ENCODE measurements at places on chromosomes 16 and 17. TPM values are rescaled to one million over a fixed set of nuclear protein-coding genes. Genes with fewer than 3 reads are reported as not detected.

SCN4A gene
- polyA plus RNA-seq = 0.33 TPM

DNA sequence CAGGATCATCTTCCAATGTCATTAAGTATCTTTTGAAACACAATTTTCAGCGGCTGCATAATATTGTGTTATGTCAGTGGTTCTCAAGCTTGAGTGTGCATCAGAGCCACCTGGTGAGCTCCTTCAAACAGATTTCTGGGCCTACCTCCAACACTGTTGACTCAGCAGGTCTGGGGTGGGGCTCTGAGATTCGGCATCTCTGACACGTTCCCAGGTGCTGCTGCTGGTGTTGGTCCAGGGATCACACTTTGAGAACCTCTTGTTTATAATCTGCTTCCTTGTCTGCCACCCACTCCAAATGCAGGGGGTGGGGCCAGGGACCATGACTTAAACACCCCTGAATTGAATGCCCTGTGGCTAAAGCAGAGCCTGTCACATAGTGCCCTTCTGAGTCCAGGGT, 73.8 kb upstream of the HNF1B start:
- DNase-seq = no peak

DNA sequence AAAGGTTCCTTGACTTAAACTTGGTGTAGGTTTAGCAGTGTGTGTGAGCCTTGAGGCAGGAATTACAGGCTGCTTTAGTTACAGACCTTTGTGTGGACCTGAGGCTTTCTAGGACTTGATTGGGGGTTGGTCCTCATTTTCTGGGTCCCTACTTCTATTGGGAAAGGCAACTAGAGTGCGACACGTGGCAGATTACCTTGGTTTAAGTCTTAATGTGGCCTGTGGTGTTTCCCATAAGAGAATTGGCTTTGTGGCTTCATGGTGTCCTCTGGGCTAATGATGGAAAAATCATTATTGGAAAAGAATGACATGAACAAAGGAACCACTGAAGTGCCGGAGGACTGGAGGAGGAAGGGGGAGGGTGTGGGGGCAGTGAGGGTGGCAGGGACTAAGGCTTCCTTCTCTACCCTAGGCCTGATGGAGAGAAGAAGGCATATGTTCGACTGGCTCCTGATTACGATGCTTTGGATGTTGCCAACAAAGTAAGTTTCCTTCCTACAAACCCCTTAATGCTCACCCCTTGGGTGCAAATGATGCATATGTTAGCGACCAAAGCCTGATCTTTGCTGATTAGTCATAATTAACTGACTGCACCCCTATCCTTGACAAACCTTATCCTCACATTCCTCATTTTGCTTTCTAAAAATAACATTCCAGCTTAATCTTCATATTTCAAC, 2.7 kb downstream of the TLCD1 start:
- no peak for DNase-seq

MILR1 gene
- polyA plus RNA-seq = 3.3 TPM

DNA sequence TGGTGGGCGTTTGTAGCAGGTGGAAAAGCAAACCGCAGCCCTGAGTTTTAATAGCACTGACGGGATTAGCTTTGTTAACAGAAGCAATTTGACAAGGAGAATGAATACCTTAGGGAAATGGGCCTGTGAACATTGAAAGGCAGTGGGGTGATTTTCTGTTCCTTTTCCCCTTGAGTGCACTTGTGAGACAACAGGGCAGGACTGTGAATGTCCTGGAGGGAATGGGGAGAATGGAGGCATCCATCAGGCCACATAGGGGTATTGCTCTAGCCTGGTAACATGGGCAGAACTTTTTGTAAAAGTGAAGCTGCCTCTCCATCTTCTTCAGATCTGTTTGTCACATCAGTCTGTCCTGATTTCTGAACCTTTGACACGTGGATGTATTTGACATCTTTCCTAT, 26.2 kb downstream of the USP43 start:
- no peak for DNase-seq

GRCh38 chr17:7313088-7313889, 1.9 kb downstream of the GPS2 start:
- DNase-seq = no peak

- no peak for DNase-seq
These were observed 25.9 kb upstream of the SPATA32 start for GRCh38 chr17:45287526-45288500.

DNA sequence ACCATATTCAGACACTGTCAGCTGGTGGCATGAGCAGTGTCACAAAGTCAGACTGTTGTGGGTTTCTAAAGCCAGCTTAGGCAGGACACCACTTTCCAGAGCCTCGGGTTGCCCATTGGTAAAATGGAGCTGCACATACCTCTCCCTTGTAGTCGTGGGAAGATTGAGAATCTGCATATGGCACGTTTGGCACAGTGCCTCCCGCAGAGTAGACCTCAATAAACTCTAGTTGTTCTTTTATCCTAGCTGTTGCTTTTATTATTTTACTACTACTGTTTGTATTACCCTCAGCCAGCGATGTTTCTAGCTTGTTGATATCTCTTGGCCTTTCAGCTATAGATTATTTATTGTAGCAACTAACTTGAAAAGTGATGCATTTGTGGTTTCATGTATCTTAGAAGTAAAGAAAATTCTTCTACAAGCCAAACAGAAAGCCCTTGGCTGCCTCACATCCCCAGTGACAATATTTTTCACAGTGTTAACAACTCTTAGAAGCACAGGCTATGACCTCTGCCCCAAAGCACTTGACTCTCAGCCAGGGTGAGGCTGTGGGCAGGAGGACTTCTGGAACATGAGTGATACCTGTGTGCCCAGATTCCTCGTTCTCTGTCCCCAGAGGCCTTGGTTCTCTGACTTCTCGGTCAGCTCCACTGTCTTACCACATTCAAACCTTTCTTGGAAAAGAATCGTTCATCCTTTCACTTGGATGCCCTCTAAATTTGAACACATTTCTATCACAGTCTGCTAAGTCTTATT, 351.6 kb downstream of the SNX29 start:
- no peak for DNase-seq
